ENCODE measurements at places on chromosomes 1 and 21.

DNA sequence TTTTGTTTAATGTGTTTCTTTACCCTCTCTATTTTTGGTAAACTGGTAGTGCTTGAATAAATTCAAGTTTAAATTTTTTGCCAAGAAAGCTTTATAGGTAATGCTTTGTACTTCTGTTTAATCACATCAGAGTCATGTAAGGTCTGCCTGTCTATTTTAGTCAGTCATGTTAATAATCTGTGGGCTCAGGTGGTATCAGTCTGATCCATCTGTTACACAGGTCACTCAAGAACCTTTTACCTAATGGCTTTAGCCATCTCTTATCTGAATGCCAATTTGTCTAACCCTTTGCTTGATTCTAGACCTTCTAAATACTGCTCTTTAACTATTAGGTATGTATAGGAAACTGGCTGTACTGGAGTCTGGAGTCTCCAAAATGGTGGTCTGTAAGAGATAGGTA is 16.6 kb downstream of the MDM4 start:
- no peak for DNase-seq

DNA sequence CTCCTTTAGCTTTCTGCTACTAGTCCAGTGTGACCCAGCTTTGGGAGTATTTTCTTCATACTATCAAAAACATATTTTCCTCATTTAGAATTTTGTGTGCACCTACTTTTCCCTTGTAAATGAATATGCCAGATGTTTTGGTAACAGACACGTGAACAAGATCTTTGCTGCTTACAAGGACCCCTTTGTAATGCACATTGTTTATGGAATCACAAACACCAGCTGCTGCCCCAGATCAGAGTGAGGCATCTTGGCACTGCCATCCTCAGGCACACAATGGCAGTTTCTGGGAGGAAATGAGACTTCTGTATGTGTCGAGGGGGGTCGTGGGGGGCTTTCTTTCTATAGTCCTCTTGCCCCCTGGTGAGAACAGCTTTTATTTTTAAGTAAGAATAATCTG is 115.7 kb downstream of the RGL1 start:
- no peak for DNase-seq

DNA sequence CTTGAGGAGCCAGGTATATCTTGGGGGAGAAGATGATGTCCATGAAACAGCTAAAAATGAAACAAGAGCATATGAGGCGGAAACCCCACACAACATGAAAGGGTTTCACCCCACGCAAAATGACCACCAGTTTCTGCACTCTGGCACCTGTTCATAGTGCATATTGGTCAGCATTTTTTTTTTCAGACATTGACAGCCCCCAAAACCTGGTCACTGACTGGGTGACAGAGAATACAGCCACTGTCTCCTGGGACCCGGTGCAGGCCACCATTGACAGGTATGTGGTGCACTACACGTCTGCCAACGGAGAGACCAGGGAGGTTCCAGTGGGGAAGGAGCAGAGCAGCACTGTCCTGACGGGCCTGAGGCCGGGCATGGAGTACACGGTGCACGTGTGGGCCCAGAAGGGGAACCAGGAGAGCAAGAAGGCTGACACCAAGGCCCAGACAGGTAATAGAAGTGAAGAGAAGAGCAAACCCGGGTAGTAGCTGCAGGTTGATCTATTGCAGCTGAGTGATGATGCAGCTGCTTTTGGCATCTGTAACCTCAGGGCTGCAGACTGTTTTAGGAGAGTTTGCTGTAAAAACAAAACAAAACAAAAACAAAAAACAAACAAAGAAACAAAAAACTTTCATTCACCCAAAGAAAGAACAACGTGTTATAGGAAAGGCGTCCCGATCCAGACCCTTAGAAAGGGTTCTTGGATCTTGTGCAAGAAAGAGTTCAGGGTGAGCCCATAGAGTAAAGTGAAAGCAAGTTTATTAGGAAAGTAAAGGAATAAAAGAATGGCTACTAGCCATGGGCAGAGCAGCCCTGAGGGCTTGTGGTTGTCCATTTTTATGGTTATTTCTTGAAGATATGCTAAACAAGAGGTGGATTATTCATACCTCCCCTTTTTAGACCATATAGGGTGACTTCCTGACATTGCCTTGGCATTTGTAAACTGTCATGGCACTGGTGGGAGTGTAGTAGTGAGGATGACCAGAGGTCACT is 51.0 kb downstream of the TNN start:
- no peak for DNase-seq

GRCh38 chr1:243742819-243743218 is 107.2 kb downstream of the AKT3 start:
- peak; percentile 77 for DNase-seq

DNA sequence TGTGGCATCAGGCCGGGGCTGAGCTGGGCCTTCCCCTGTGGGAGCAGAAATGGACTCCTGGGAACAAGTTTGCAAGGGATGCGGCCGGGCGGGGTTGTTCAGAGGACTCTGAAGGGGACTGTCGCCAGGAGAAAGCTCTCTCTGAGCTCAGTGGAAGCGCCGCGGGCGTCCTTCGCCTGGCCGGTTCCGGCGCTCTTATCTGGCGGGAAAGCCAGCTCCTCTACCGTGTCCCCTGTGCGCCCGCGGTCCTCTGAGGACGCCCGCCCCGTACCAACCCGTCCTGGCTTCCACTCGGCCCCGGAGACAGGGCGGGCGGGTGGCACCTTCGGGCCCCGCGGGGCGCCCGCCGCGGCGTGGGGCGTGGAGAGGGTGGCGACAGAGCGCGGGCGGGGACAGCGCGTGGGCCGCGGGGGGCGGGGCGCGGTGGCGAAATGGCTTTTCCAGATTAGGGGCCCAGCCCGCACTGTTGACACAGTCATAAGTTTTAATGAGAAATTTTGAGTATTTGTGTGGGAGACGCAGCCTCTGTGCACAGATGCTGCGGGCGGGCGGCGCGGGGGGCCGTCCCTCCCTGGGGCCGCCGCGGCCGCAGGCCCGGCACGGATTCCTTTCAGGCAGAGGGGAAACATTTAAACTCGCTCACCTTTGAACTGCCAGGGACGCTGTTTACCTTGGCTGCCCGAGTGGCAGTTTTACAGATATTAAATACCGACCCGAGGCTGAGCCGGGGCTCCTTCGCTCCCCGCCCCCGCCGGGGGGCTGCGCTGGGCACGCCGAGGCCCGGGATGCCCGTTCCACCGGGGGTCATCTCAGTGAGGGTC is 70.2 kb downstream of the FOXD2 start:
- DNase-seq, result no peak

GRCh38 chr21:14685568-14685967 is 139.5 kb upstream of the SAMSN1 start:
- DNase-seq, result no peak

GRCh38 chr1:230917284-230918135 is 49.2 kb upstream of the C1orf198 start:
- DNase-seq, result peak; percentile 81

DNA sequence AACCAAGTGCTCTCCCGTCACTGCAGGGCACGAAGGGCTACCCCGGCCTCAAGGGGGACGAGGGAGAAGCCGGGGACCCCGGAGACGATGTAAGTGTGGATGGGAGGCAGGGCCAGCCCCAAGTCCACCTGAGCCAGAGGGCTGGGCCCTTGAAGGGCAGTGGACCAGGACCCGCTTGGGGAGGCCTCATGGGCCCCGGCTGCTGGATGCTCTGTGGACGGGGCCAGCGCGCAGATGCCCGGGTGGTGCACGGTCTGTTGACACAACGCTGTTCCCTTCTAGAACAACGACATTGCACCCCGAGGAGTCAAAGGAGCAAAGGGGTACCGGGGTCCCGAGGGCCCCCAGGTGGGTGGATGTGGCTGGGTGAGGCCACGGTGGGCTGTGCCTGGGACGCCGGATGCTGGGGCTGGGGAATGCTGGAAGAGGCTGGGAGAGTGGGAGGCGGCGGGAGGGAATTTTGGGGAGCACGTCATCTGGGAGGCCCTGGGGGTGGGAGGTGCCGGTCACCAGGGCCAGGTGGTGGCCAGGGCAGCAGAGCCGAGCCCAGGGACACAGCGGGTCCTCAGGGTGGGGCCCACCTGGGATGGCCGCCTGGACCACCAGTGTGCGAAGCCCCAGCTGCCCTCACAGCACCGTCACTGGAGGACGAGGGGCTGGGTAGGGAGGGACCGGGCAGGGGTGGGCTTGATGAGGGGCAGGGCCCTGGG is 17.5 kb downstream of the COL6A1 start:
- no peak for DNase-seq

GRCh38 chr1:61444288-61444687 is 280.7 kb downstream of the TM2D1 start:
- DNase-seq, result no peak

Measured in fibroblast of pulmonary artery (primary cell).